ENCODE measurements at places on chromosomes 6 and 20. TPM values are rescaled to one million over a fixed set of nuclear protein-coding genes. Genes with fewer than 3 reads are reported as not detected.

- H3K4me1 ChIP-seq, result peaks cover 19% of the 10 kb centered on the region
- no peak overlapping the region for H3K4me3 ChIP-seq
- no peak for DNase-seq
- H3K27me3 ChIP-seq, result no peaks in the 10 kb centered on the region
Measured at GRCh38 chr6:73608761-73609160, 45.0 kb downstream of the SLC17A5 start.

- no peak for DNase-seq
- H3K4me1 ChIP-seq, result no peaks in the 10 kb centered on the region
- H3K36me3 ChIP-seq, result peaks cover 10% of the 10 kb centered on the region
- no peaks in the 10 kb centered on the region for H3K27me3 ChIP-seq
Measured at GRCh38 chr6:75693534-75693933, 55.5 kb upstream of the MYO6 start.

DNA sequence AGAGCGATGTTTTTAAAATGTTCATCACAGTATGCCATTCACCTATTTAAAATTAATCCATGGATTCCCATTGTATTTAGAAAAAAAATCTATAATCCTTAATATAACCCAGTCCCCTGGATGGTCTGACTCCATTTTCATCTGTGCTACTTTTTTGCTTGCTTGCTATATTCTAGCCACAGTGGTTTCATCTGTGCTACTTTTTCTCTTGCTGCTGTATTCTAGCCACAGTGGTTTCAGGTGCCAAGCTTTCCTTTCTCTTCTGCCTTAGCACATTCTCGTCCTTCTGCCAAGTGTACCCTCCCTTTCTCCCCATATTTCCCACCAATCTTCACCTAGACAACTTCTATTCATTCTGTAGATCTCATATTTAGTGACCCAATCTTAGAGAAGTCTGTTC, 33.3 kb upstream of the SOX4 start:
- H3K4me3 ChIP-seq, result no peak overlapping the region
- H3K27me3 ChIP-seq, result no peaks in the 10 kb centered on the region
- no peaks in the 10 kb centered on the region for H3K36me3 ChIP-seq

DNA sequence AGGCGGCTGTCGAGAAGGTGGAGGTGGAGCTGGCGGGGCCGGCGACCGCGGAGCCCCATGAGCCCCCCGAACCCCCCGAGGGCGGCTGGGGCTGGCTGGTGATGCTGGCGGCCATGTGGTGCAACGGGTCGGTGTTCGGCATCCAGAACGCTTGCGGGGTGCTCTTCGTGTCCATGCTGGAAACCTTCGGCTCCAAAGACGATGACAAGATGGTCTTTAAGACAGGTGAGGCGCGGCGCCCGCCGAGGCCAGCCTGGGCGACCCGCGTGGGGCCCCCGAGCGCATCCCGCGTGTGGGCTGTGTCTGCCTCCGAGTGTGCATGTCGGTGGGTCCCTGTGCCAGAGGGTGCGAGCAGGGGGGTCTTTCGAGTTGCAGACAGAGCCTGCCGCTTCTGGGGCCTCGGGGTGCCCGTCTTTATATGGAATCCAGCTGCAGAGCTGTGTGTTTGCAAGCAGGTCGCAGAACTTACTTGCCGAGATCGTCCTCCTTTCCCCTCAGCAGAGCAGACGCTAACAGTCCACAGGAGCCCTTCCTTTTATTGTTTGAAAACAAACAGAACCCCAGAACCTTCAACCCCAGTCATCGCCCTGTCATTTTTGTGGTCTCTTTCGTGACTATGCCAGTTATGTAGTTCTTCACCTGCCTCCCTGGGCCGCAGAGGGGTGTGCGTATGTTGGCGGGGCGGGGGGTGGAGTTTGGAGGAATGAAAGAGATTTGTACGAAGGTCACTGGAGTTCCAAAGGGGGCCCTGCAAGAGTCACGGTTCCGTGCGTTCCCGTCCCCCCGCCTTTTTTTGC, 766 bp downstream of the SLC16A10 start:
- peak overlapping the region; percentile 47 for H3K4me3 ChIP-seq
- H3K4me1 ChIP-seq, result peaks cover 6% of the 10 kb centered on the region

DNA sequence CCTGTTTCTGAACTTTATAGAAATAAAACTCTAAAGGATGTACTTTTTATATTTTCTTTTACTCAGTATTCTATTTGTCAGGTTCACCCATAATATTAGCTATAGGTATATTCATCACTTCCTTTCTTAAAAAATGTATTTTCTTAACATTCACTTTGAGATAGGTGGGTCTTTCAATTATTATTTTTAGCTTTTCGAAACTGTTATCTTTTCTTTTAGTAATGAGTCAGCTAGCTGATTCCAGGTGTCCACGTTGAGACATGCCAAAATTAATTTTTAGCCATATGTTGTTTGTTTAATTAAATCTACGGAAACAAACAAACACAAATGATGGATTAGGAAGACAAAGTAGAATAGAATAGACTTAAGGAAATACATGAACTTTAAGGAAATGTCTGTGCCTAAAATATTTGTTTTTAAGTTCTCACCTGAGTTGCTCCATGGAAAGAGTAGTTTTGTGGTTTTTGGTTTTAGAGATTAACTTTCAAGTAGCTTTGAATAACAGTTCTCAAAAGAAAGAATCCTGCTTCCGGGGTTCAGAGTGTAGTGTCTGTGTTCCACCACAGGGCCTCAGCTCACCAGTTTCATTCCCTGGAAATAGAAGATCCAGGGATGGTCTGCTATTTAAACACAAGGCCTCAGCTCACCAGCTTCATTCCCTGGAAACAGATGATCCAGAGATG, 435.0 kb downstream of the HAO1 start:
- DNase-seq, result no peak
- H3K27me3 ChIP-seq, result no peaks in the 10 kb centered on the region
- no peak overlapping the region for H3K27ac ChIP-seq
- H3K4me1 ChIP-seq, result no peaks in the 10 kb centered on the region
- H3K4me3 ChIP-seq, result no peak overlapping the region

DNA sequence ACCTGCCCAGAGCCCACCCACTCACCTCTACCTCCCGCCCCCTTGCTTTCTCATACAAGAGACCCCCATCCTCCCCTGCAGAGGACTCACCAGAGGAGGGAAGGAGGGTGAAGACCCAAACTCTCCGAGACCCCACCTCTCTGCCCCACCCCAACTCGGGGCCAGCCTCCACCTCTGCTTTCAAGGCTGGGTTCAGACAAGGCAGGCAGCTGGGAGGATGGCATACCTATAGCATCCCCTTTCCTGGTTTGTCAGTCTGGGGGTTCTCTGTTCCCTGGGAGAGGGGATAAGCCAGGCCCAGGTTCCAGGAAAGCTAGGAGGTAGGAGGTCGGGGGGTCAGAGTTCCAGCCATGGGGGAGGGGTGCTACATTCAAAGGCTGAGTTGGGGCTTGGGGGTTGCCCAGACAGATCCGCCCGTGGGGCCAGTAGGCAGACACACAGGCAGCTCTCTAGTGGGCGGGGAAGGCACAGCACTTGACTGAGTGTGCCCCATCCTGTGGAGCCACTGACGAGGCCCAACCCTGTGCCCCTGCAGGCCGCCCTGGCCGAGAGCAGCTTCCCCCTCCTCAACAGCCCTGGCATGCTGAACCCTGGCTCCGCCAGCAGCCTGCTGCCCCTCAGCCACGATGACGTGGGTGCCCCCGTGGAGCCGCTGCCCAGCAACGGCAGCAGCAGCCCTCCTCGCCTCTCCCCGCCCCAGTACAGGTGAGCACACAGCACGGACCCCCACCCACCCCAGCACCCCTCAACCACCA, 40.8 kb upstream of the MDFI start:
- no peaks in the 10 kb centered on the region for H3K36me3 ChIP-seq
- no peaks in the 10 kb centered on the region for H3K27me3 ChIP-seq
- no peak for DNase-seq
- no peak overlapping the region for H3K27ac ChIP-seq
- peaks cover 2% of the 10 kb centered on the region for H3K4me1 ChIP-seq

GRCh38 chr20:40965671-40966070, 63.0 kb upstream of the TOP1 start:
- H3K36me3 ChIP-seq, result no peaks in the 10 kb centered on the region
- H3K4me1 ChIP-seq, result no peaks in the 10 kb centered on the region
- no peak overlapping the region for H3K4me3 ChIP-seq
- H3K27ac ChIP-seq, result no peak overlapping the region
- no peaks in the 10 kb centered on the region for H3K27me3 ChIP-seq

DNA sequence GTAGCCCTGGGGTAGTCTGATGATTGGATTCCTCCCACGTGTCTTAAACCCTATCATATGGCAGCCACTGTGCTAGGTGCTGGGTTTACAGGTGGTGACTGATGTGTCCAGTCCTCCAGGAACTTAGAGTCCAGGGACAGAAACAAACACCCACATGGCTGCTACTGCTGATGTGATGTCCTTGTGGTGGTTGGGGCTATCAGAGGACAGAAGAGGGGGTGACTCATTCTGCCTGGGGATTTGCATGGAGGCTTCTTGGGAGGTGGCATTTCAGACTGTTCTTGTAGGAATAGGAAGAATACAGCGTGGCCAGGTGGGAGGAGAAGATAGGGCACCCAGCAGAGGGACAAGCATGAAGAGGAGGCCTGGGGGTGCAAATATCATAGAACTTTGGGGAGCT, 9.8 kb downstream of the RAET1G start:
- no peak overlapping the region for H3K4me3 ChIP-seq
- H3K27me3 ChIP-seq, result no peaks in the 10 kb centered on the region
- no peaks in the 10 kb centered on the region for H3K36me3 ChIP-seq
- DNase-seq, result no peak

DNA sequence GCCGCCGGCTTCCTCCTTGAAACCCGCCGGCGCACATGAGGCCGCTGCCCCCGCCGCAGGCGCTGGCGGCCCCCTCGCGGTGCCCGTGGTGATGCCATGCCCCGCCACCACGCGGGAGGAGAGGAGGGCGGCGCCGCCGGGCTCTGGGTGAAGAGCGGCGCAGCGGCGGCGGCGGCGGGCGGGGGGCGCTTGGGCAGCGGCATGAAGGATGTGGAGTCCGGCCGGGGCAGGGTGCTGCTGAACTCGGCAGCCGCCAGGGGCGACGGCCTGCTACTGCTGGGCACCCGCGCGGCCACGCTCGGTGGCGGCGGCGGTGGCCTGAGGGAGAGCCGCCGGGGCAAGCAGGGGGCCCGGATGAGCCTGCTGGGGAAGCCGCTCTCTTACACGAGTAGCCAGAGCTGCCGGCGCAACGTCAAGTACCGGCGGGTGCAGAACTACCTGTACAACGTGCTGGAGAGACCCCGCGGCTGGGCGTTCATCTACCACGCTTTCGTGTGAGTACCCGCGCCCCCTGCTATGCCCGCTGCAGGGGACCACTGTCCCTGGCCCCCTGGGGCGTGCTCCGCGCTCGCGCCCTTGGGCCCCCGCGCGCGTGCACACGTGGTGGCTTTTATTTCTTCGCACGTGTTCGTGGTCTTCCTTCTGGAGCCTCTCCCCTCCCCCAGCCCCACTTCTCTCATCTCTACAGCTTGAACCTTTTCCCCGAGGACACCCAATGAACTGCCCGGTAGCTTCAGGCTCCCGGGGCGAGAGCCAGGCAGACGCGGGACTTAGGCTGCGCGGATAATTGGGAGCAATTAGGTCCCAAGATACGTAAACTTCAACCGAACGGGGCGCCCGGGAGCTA, 453 bp downstream of the KCNQ5 start:
- no peaks in the 10 kb centered on the region for H3K36me3 ChIP-seq
- no peak for DNase-seq
- H3K4me3 ChIP-seq, result peak overlapping the region; percentile 71
- peak overlapping the region; percentile 86 for H3K27ac ChIP-seq
- H3K4me1 ChIP-seq, result peaks cover 28% of the 10 kb centered on the region
- H3K27me3 ChIP-seq, result no peaks in the 10 kb centered on the region

- no peak overlapping the region for H3K27ac ChIP-seq
- H3K27me3 ChIP-seq, result no peaks in the 10 kb centered on the region
- H3K36me3 ChIP-seq, result no peaks in the 10 kb centered on the region
- H3K4me3 ChIP-seq, result no peak overlapping the region
Measured at GRCh38 chr6:132764370-132764769, 6.7 kb upstream of the VNN2 start.

- no peaks in the 10 kb centered on the region for H3K36me3 ChIP-seq
- peak overlapping the region; percentile 80 for H3K27ac ChIP-seq
- H3K4me1 ChIP-seq, result peaks cover 26% of the 10 kb centered on the region
- DNase-seq, result no peak
Measured at GRCh38 chr6:90284236-90285041, 12.2 kb downstream of the BACH2 start.

- no peaks in the 10 kb centered on the region for H3K4me1 ChIP-seq
- no peak for DNase-seq
- H3K4me3 ChIP-seq, result no peak within 1 kb of the TSS
- no peaks in the 10 kb centered on the region for H3K27me3 ChIP-seq
- H3K27ac ChIP-seq, result no peak within 1 kb of the TSS
- no peaks in the 10 kb centered on the region for H3K36me3 ChIP-seq
Measured at GRCh38 chr6:160121558-160121957, at the start of gene SLC22A1. Gene SLC22A1, plus strand, starts transcription at chr6:160121815. Its CDS starts 121 bp downstream, at chr6:160121936.

- H3K27me3 ChIP-seq, result peaks cover 3% of the 10 kb centered on the region
Measured at GRCh38 chr6:24979176-24979575, 43.4 kb upstream of the RIPOR2 start.

GRCh38 chr6:95087394-95088097, 489.8 kb upstream of the MANEA start:
- H3K27me3 ChIP-seq, result no peaks in the 10 kb centered on the region
- H3K36me3 ChIP-seq, result no peaks in the 10 kb centered on the region
- peaks cover 10% of the 10 kb centered on the region for H3K4me1 ChIP-seq
- DNase-seq, result peak; percentile 73
- no peak overlapping the region for H3K27ac ChIP-seq

DNA sequence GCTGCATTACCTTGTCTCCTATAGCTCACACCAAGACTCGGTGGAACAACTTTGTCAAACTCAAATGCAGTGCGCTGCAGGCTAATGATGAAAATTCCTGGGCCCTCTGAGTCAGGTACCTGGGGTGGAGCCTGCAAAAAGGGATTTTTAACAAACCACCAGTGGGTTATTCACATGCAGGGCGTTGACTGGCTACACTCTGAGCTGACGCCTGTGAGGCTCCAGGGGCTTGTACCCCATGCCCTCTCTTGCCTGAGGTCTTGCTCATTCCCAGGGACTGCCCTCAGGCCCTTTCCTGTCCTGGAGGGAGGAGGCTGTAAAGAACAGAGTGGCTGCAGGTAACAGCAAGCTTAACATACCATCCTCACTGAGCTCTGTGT, 9.2 kb downstream of the GTSF1L start:
- no peak overlapping the region for H3K4me3 ChIP-seq
- no peak overlapping the region for H3K27ac ChIP-seq
- H3K4me1 ChIP-seq, result no peaks in the 10 kb centered on the region
- H3K36me3 ChIP-seq, result no peaks in the 10 kb centered on the region

GRCh38 chr6:52475307-52475706, 55.2 kb downstream of the EFHC1 start:
- no peaks in the 10 kb centered on the region for H3K4me1 ChIP-seq
- DNase-seq, result no peak
- H3K27ac ChIP-seq, result no peak overlapping the region
- H3K27me3 ChIP-seq, result no peaks in the 10 kb centered on the region
- no peak overlapping the region for H3K4me3 ChIP-seq

Gene MLIP
- not detected for total RNA-seq

Gene LCA5
- 7.0 TPM for total RNA-seq

Gene OPN5
- total RNA-seq, result not detected

Gene GTSF1L
- not detected for total RNA-seq

Gene SAMHD1
- 16.8 TPM for total RNA-seq

Gene KIF13A
- total RNA-seq, result 49.3 TPM

Gene SULF2
- 1.4 TPM for total RNA-seq

Gene POPDC3
- total RNA-seq, result 29.2 TPM

Gene TLDC2
- not detected for total RNA-seq

Gene DDR1
- total RNA-seq, result 95.2 TPM

All from Panc1 (cell line).